ENCODE measurements at places on chromosomes 2 and 18. TPM values are rescaled to one million over a fixed set of nuclear protein-coding genes. Genes with fewer than 3 reads are reported as not detected.

The SLC4A5 gene
- 1.2 TPM for total RNA-seq

The MC4R gene
- not detected for total RNA-seq

The POTEE gene
- not detected for total RNA-seq

The RASGRP3 gene
- total RNA-seq: 17.6 TPM

The C2orf80 gene
- not detected for total RNA-seq

The CLEC4F gene
- total RNA-seq: not detected

The MAP4K4 gene
- 134 TPM for total RNA-seq

The CABYR gene
- 5.5 TPM for total RNA-seq

The IL1B gene
- total RNA-seq: 0.13 TPM

The SERPINB12 gene
- not detected for total RNA-seq

The GREB1L gene
- total RNA-seq: 1.5 TPM

The CCDC138 gene
- total RNA-seq: 3.0 TPM

The CD302 gene
- 0.92 TPM for total RNA-seq

The SLC19A3 gene
- total RNA-seq: 0.07 TPM

The GIGYF2 gene
- 46.7 TPM for total RNA-seq

The KYNU gene
- 2.7 TPM for total RNA-seq

The PCGF1 gene
- 17.1 TPM for total RNA-seq

The CYRIA gene
- total RNA-seq: 3.0 TPM

The DSEL gene
- total RNA-seq: 7.1 TPM

The RPRM gene
- total RNA-seq: 2.1 TPM

The NEU2 gene
- total RNA-seq: not detected

The GNLY gene
- not detected for total RNA-seq

The VWC2L gene
- not detected for total RNA-seq

The TAF1B gene
- total RNA-seq: 17.7 TPM

The EN1 gene
- total RNA-seq: not detected

The CCBE1 gene
- 1.1 TPM for total RNA-seq

The DSG3 gene
- total RNA-seq: 0.67 TPM

The MEP1B gene
- total RNA-seq: not detected

The UGT1A8 gene
- total RNA-seq: not detected

The SKOR2 gene
- not detected for total RNA-seq

The BOLL gene
- total RNA-seq: not detected

The SLC14A1 gene
- not detected for total RNA-seq

The ZNF142 gene
- total RNA-seq: 22.6 TPM

The ONECUT2 gene
- total RNA-seq: 0.46 TPM

The WDR35 gene
- 17.5 TPM for total RNA-seq

The SFTPB gene
- total RNA-seq: not detected

The ASPRV1 gene
- total RNA-seq: 0.07 TPM

The MYO7B gene
- total RNA-seq: 0.50 TPM

The DSG1 gene
- total RNA-seq: not detected

The DQX1 gene
- not detected for total RNA-seq

The SLC1A4 gene
- total RNA-seq: 45.0 TPM

The MOCOS gene
- 15.3 TPM for total RNA-seq

The AMER3 gene
- not detected for total RNA-seq

Data from kidney epithelial cell (primary cell).